Testis (tissue), 5 donors: ENCODE measurements at places on chromosomes 7 and 10. TPM values are rescaled to one million over a fixed set of nuclear protein-coding genes. Genes with fewer than 3 reads are reported as not detected.

GRCh38 chr10:129604333-129605032 is 137.4 kb downstream of the MGMT start:
- no peaks in the 10 kb centered on the region for H3K4me1 ChIP-seq
- no peaks in the 10 kb centered on the region for H3K27me3 ChIP-seq
- H3K27ac ChIP-seq, result no peak overlapping the region
- no peak for DNase-seq

DNA sequence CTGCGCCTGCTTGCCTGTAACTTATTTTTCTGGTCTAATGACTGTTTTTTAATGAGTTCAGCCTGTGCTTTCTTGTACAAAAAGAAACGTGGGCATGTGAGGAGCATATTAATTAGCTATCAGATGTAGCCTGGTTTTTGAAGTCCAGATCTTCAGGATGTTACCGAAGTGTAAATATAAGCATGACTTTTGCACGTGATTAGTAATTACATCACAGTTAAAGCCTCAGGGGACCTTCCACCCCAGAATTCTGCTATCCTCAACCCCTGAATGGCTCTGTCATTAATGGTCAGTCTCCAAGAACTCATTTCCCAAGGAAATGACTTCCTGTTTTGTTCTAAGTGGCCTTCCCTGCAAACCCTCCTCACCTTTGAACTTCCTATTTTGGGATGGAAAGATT is 2.1 kb upstream of the PRXL2A start:
- H3K27ac ChIP-seq, result peak overlapping the region; percentile 4
- no peak overlapping the region for H3K4me3 ChIP-seq
- peaks cover 20% of the 10 kb centered on the region for H3K4me1 ChIP-seq
- H3K27me3 ChIP-seq, result no peaks in the 10 kb centered on the region
- no peak for DNase-seq

GRCh38 chr10:6770846-6771245 is 190.8 kb upstream of the PRKCQ start:
- H3K36me3 ChIP-seq, result no peaks in the 10 kb centered on the region
- H3K27me3 ChIP-seq, result no peaks in the 10 kb centered on the region
- H3K4me3 ChIP-seq, result no peak overlapping the region
- no peaks in the 10 kb centered on the region for H3K4me1 ChIP-seq
- no peak overlapping the region for H3K27ac ChIP-seq

GRCh38 chr7:155224116-155224811 is 73.4 kb upstream of the INSIG1 start:
- no peaks in the 10 kb centered on the region for H3K4me1 ChIP-seq
- H3K36me3 ChIP-seq, result no peaks in the 10 kb centered on the region
- no peak overlapping the region for H3K4me3 ChIP-seq
- no peak for DNase-seq
- no peak overlapping the region for H3K27ac ChIP-seq
- no peaks in the 10 kb centered on the region for H3K27me3 ChIP-seq

GRCh38 chr10:101118031-101118430 is 13.1 kb upstream of the TLX1 start:
- H3K4me1 ChIP-seq, result peaks cover 12% of the 10 kb centered on the region
- peaks cover 5% of the 10 kb centered on the region for H3K27me3 ChIP-seq
- no peak for DNase-seq
- H3K4me3 ChIP-seq, result no peak overlapping the region

- H3K4me1 ChIP-seq, result peaks cover 13% of the 10 kb centered on the region
- H3K27me3 ChIP-seq, result no peaks in the 10 kb centered on the region
- peak; percentile 68 for DNase-seq
- H3K27ac ChIP-seq, result no peak overlapping the region
- H3K4me3 ChIP-seq, result no peak overlapping the region
- no peaks in the 10 kb centered on the region for H3K36me3 ChIP-seq
Observed at GRCh38 chr10:6347391-6347951, 144.7 kb downstream of the PFKFB3 start.

DNA sequence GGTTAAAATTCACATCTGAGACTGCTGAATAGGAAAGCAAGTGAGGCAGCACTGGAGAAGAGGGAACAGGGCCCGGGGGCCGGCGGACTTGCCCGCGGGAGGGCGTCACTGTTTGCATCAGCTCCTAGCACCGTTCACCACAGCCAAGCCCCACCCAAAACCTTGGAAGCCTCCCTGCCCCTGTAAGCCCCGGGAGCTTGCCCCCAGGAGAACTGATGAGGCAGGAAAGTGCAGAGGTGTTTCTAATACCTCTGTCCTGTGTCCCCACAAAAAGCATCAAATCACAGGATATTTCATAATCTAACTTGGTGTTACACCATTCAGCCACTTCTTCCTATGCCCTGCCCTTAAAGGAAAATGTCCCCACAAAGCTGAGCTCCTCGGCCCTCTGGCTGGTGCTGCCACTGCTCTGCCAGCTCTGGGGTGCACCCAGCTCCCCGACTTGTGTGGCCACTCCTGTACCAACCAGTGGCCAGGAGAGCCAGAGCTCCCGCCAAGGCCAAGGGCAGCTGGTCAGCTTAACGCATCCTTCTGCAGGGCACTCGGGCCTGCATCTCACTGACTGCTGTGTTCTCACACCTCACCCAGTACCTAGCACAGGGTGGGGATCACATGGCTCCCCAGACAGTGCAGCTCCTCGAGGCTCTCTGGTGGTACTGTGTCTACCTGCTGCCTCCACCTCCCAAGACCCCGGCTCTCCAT is 47.3 kb upstream of the CNPY1 start:
- no peak for DNase-seq
- no peak overlapping the region for H3K27ac ChIP-seq
- no peaks in the 10 kb centered on the region for H3K4me1 ChIP-seq
- no peak overlapping the region for H3K4me3 ChIP-seq

GRCh38 chr7:144777005-144777839 is 58.6 kb downstream of the TPK1 start:
- DNase-seq, result no peak
- no peaks in the 10 kb centered on the region for H3K4me1 ChIP-seq
- H3K27me3 ChIP-seq, result no peaks in the 10 kb centered on the region
- no peak overlapping the region for H3K4me3 ChIP-seq

GRCh38 chr7:44375926-44376342 is 50.5 kb upstream of the CAMK2B start:
- no peaks in the 10 kb centered on the region for H3K27me3 ChIP-seq
- no peak overlapping the region for H3K27ac ChIP-seq
- DNase-seq, result no peak
- no peak overlapping the region for H3K4me3 ChIP-seq
- no peaks in the 10 kb centered on the region for H3K4me1 ChIP-seq

- H3K27me3 ChIP-seq, result no peaks in the 10 kb centered on the region
- DNase-seq, result no peak
- H3K27ac ChIP-seq, result no peak overlapping the region
- H3K4me3 ChIP-seq, result no peak overlapping the region
- H3K36me3 ChIP-seq, result no peaks in the 10 kb centered on the region
Observed at GRCh38 chr7:66326501-66327215, 121.5 kb downstream of the TPST1 start.

DNA sequence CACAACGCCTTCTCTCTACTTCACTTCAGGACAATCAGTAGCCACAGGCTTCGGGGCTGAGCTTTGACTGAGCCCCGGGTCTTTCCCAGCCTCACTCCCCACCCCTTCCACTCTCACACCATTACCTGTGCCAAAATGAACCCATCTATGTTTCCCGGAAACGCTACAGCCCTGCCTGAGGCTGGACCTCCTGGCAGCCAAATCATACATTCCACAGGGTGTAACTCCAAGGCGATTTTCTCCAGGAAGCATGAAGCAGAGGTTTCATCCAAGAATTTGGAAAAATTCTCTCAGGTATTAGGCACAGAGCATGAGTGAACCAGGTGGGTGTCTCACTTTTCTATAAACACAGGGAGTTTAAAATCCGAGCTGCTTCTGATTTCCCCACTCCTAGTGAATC is 286.3 kb downstream of the TNS3 start:
- H3K4me1 ChIP-seq, result peaks cover 3% of the 10 kb centered on the region
- no peak overlapping the region for H3K4me3 ChIP-seq
- no peaks in the 10 kb centered on the region for H3K27me3 ChIP-seq

DNA sequence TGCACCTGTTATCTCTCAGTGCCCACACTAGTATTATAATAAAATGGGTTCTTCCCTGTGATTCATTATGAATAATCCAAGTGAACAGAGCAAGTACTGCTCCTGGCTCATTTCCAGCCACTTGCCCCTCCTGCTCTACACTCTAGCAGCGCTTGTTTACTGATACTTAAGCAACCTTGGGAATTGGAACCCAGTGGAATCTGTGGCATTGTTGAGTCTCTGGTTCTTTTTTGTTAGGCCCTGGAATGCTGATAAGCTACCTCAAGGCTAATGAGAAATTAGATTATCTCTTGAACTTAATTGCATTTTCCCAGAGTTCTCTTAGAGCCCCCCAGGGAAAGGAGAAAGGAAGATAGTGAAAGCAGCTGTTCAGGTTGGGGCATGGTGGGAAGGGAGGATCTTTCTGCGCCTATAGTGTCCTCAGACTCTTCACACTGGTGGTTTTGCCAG is 34.0 kb downstream of the PRKAR2B start:
- no peaks in the 10 kb centered on the region for H3K27me3 ChIP-seq
- no peak overlapping the region for H3K4me3 ChIP-seq
- no peak overlapping the region for H3K27ac ChIP-seq
- DNase-seq, result peak; percentile 64

DNA sequence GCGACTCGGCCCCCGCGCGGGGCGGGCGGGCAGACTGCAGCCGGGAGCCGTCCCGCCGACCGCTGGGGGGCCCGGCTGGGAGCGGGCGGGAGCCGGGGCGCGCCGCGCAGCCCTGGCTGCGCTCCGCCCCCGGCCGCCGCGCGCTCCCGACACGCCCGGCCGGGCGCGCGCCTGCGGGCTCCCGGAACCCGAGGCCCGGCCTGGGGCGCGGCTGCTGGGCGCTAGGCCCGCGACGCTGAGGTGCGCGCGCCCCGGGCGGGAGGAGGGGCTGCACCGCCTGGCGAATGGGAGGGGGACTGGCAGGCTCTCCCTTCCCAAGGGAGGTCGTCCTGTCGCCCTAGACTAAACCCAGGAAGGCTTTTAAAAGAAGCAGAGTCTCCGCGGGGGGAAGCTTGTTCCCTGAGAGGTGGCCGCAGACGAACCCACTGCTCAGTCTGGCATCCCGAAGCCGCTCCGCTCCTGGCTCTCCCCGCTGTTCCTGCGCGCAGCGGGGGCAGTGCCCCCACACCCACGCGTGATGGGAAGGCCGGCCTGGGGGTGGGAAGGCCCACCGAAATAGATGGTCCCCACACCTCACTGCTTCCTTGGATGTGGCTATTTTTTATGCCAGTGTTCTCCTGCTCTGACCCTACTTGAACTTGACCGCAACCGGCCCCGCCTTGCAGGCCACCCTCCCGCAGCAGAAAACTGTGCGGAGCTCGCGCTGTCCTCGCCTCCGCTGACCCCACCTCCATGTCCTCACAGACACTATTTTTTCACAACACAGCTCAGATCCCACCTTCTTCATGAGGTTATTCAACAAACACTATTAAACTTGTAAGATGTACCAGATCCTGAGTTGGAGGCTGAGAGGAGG is at the start of gene VOPP1:
Gene VOPP1 (minus strand): TSS at position 125 of the 856 bp plus-strand sequence. CDS start 178 bp downstream, outside the sequence.
- peak within 1 kb of the TSS; percentile 89 for H3K27ac ChIP-seq
- peak; percentile 54 for DNase-seq
- H3K36me3 ChIP-seq, result no peaks in the 10 kb centered on the region
- peak within 1 kb of the TSS; percentile 87 for H3K4me3 ChIP-seq

DNA sequence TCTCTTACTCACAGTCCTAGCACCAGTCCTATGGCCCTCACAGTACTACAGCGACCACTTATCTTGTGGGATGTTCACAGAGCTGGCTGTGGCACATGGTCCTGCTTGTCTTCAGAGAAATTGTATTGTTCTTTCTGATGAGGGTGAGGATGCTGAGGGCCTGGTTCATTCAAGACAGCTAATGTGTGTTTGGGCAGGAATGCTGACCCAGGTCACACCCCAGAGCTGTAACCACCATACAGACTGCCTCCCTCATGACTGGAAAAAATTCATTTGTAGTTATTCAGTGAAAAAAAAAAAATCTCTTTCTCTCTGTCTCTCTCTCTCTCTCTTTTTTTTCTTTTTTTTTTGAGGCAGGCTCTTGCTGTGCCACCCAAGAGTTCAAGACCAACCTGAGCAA is 83.5 kb downstream of the KLF6 start:
- H3K4me1 ChIP-seq, result no peaks in the 10 kb centered on the region
- DNase-seq, result no peak
- H3K27ac ChIP-seq, result no peak overlapping the region

GRCh38 chr10:43076876-43077420 is at the start of gene RET:
TSS of gene RET (plus strand) at chr10:43077069. CDS start at chr10:43077259, 190 bp downstream.
- no peaks in the 10 kb centered on the region for H3K4me1 ChIP-seq
- H3K27ac ChIP-seq, result no peak within 1 kb of the TSS
- H3K36me3 ChIP-seq, result no peaks in the 10 kb centered on the region
- H3K4me3 ChIP-seq, result peak within 1 kb of the TSS; percentile 32
- DNase-seq, result peak; percentile 59

GRCh38 chr10:131155876-131156230 is 155.7 kb downstream of the TCERG1L start:
- H3K36me3 ChIP-seq, result no peaks in the 10 kb centered on the region
- H3K4me3 ChIP-seq, result no peak overlapping the region
- H3K27me3 ChIP-seq, result no peaks in the 10 kb centered on the region
- H3K27ac ChIP-seq, result no peak overlapping the region
- DNase-seq, result no peak

DNA sequence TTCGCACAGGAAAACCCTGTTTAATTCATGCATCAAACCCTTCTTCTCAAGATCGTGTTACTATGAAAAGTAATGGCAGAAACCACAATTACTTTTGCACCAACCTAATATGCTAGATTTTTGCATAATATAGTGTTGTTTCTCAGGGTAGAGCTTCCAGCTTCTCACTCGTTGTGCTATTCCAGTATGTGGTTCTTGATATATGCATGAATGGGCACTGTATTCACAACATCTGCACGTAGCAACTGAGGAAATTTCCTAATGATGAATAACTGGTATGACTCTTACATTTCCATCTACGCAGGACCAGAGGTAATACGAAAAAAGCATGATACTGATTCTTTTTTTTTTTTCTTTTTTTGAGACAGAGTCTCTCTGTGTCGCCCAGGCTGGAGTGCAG is 326.6 kb upstream of the GALNT17 start:
- no peaks in the 10 kb centered on the region for H3K4me1 ChIP-seq
- no peak overlapping the region for H3K4me3 ChIP-seq

GRCh38 chr7:12771378-12771877 is 84.0 kb downstream of the ARL4A start:
- H3K4me1 ChIP-seq, result no peaks in the 10 kb centered on the region
- peak; percentile 33 for DNase-seq
- no peak overlapping the region for H3K27ac ChIP-seq

LYZL1 gene
- 37.0 TPM for total RNA-seq

TBC1D12 gene
- 23.1 TPM for total RNA-seq

PIK3CG gene
- total RNA-seq, result 10.3 TPM

VGF gene
- 2.3 TPM for total RNA-seq

GGCT gene
- total RNA-seq, result 14.7 TPM

MACC1 gene
- 0.74 TPM for total RNA-seq

ZNF488 gene
- total RNA-seq, result 3.2 TPM
